SJSA1 (cell line): ENCODE measurements at places on chromosomes 1 and 21.
A peak's percentile ranks its signal among the peaks of the same experiment; 100 is the strongest.

DNA sequence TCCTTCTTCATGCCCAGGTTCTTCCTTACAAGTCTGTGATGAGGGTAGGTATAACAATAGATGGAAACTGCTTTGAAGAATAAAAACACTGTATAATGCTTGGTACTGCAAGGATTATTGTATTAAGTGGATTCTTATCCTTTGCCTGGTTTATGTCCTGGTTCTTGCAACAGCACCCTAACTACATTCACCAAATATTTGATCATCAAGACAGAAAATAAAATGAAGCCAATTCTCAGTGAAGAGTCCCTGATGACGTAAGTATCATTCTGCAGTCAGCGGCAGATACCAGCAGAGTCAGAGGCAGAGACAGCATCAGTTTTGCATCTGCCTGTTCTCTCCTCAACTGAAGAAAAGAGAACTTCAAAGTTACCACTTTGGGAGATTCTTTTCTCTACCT lies 19.7 kb downstream of the ARHGEF11 start:
- DNase-seq, result no peak

GRCh38 chr21:45129189-45129923 lies 55.0 kb downstream of the ADARB1 start:
- DNase-seq, result no peak

DNA sequence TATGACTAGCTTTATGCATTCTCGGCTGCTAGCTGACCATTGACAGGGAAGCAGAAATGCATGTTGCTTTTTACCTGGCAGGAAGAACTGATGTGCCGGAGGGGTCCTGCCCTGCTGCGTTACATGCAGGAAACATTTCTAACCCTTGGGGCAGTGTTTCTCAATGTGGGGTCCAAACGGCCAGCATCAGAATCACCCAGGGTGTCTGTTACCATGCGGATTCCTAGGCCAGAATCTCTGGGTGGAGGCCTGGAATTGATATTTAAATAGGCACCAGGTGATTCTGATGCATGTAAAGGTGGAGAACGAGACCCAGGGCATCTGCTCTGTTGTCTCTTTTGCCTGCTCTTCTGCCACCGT lies 182.7 kb downstream of the PCP4 start:
- DNase-seq, result no peak

- no peak for DNase-seq
Observed at GRCh38 chr1:117605164-117605773, 579 bp upstream of the TENT5C start.

- no peak for DNase-seq
Observed at GRCh38 chr1:236575523-236575922, 28.8 kb downstream of the HEATR1 start.

- no peak for DNase-seq
Observed at GRCh38 chr1:101965341-101965740, 31.4 kb downstream of the OLFM3 start.

- DNase-seq, result no peak
Observed at GRCh38 chr1:235127203-235127602, 1.4 kb downstream of the TOMM20 start.

GRCh38 chr1:156559086-156559796 lies 13.1 kb downstream of the IQGAP3 start:
- DNase-seq, result no peak

GRCh38 chr1:205335692-205336091 lies 14.1 kb upstream of the NUAK2 start:
- peak; percentile 84 for DNase-seq

GRCh38 chr21:45130324-45130774 lies 56.0 kb downstream of the ADARB1 start:
- DNase-seq, result peak; percentile 78

DNA sequence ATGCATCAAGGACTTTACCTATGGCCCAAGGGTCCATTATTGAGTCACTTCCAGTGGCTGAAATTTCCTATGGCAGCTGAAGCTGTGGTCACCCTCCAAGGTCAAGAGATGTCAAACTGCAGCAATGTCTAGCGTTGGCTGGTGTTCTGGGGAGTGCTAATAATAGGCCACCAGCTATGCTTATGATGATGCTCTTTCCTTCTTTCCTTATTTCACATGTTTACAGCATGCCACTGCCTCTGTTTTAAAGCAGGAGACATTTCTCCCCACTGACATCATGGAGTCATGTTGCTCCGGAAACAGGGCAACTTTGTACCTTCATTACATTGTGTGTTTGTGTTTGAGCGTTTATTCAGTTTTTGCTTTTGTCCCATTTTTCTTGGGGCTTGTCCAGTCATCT lies 62.6 kb upstream of the CYYR1 start:
- no peak for DNase-seq

DNA sequence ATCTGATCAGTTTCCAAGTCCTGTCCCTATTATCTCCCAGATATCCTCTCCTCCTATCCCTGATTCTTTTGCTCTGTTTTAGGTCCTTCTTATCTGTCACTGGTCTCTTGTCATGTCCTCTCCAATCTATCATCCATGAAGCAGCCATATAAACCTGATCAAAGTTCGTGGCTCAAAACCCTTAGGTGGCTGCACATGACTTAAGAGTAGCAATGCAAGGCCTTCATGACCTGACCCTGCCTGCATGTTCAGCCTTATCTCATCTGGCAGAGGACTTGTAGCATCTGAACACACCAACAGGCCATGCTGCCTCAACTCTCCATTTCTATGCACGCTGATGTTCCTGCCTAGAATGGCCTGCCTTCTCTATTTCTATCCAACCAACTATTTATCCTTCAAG lies 65.2 kb downstream of the NOS1AP start:
- no peak for DNase-seq

DNA sequence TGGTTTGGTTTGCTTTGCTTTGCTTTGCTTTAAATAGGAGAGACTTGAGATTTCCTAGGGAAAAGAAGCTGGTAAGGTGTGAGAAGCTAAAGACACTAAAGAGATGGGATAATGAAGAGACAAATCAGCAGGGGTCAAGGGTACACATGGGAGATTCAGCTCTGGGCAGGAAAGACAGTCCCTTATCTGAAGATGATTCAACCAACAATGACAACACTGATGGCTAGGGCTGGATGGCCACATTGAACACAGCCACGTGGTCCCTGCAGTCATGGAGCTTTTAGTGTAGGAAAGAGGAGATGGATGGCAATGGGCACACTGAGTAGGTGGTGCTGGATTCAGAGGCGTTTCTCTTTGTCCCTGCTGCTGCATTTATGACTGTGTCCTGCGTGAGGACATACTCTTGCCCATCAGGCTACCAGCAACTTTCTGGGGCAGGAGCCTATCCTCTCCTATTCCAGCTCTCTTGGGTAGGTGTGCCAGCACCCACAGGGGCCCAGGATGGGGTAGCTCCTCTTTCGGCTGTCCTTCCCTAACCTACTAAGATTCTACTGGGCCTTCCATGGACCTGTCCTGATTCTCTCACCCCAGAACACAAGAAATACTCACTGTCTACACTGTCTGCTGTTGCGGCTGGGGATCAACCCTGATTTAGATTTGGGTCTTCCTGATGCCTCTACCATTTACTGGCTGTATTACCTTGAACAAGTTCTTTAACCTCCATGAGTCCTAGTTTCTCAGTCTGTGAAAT lies 1.4 kb upstream of the SHISA4 start:
- no peak for DNase-seq

DNA sequence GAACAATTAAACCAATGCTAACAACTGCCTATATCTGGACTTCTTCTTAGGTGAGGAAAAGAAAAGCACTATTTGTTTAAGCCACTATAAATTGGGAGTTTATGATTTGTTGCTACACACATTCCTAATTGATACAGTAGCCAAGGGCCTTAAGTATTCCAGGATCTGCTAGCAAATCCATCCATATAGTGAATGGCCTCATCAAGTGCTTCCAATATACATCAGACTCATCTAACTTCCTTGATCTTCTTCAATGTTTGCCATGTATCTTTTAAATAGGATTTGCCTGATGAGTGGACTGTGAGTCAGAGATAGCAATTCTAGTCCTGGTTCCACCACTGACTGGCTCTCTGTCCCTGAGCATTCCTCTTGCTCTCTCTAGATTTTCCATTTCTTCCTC lies 430.2 kb downstream of the OMA1 start:
- no peak for DNase-seq

- peak; percentile 95 for DNase-seq
Observed at GRCh38 chr1:8985915-8986813, 40.1 kb downstream of the SLC2A7 start.

DNA sequence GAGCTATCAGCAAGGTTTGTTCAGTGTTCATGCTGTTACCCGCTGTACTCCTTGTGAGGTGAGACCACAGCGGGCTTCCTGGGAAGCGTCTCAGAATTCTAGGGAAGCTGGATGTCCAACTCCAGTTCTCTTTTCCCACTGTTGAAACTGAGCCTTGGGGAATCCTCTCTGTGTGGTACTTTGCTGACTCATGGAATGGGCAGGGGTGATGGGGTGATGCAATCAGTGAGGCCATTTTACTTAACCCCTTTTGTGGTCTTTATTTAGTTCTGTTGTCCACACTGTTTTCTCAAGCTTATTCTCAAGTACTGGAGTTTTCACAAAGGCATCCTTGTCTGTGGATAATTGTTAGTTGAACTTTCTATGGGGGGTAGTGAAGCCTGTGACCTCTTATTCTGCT lies 42.6 kb downstream of the ACKR1 start:
- DNase-seq, result no peak

DNA sequence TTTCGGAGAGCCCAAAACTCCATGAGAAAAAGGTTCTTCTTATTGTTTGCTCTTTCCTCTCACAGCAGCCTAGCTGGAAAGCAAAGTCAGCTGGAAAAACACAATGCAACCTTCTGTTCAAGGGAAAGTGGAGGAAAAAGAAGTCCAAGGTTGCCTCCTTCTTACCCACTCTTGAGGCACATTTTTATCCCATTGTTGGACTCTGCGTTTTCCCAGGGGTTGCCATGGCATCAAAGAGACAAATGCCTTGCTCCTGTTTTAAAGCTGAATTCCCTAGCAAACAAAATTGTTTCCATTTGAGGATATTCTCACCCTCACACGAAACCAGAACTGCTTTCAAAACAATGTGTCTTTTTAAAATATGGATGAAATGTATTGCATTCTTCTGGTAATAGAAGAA lies 45.1 kb upstream of the PALMD start:
- DNase-seq, result peak; percentile 38

- DNase-seq, result peak; percentile 69
Observed at GRCh38 chr1:245153081-245153551, 1.7 kb upstream of the KIF26B start.

DNA sequence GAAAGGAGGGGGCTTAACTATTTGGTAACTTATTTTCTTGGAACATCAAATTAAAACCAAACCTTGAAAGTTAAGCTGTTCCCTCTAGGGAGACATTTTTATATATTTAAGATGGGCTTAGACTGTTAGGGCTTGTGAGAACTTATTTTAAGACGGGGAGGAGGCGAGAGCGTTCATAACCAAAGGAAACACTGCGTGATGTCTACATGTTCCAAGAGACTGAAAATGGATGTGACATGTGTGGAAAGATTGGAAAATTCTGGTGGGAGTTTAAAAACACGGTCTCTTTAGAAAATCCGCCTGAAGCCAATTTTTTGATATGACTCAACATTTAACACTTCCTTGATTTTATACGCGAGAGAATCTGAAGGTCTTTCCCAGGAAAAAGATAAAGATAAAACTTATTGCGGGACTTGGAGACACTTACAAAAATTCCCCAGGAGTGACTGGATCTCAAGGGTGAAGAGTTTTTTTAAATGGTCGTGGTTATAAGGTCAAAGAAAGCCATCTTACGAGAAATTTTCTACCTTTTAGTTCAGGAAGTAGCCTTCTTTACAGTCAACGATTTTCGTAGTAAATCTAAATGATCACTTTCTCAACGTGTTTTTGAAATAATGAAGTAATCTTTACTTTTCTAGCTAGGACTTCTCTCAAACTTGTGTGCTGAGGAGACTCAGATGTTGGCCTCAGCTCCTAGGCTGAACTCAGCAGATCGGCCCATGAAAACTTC lies 828 bp downstream of the PNRC2 start:
- DNase-seq, result no peak

- no peak for DNase-seq
Observed at GRCh38 chr21:36541721-36542139, 61.8 kb upstream of the CLDN14 start.

- DNase-seq, result no peak
Observed at GRCh38 chr1:66364578-66365391, 169.2 kb upstream of the SGIP1 start.

GRCh38 chr21:45994086-45994661 lies 12.6 kb downstream of the COL6A1 start:
- no peak for DNase-seq

DNA sequence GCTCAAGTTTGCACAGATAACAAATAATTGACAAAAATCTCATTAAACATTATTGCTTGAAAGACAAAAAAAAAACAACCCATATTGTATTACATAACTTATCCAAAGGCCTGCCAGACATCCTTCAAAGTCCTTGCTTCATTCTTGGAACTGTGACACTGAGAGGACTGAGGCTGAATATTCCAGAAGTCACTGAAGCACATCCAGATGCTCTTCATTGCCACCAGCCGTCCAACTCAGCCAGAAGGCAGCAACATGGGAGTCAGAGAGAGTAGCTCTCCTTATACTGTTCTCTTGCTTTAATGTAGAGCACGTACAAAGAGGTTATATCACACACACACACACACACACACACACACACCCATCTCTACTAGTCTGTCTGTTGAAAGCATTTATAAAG lies 755.0 kb downstream of the LTN1 start:
- no peak for DNase-seq
